ENCODE measurements at places on chromosomes 1 and 21.

GRCh38 chr1:184242507-184242943 is 144.3 kb upstream of the C1orf21 start:
- DNase-seq, result no peak

GRCh38 chr1:55329808-55330432 is 114.8 kb upstream of the USP24 start:
- DNase-seq, result no peak

GRCh38 chr1:201565024-201565730 is 26.2 kb downstream of the NAV1 start:
- DNase-seq, result no peak

GRCh38 chr1:233730809-233731208 is 116.9 kb downstream of the KCNK1 start:
- no peak for DNase-seq

- no peak for DNase-seq
These were observed 109.8 kb downstream of the OMA1 start for GRCh38 chr1:58436615-58437297.

- DNase-seq, result no peak
These were observed 366.3 kb upstream of the ESRRG start for GRCh38 chr1:217089361-217090014.

DNA sequence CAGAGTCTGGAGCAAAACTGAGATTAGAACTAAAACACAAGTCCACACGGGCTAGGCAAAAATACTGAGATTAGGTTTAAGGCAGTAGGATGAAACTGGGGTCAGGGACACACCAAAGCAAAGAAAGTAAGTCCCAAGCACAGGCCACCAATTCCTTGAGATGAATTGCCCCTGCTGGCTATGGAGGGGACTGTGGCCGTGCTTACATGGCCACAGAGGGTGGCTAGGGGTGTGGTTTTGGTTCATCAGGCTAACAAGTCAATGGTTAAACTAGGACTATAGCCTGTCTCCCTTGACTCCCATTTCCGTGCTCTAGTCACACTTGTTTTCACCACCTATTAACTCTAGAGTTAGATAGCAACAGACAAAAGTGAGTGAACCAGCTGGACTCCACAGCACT is 394.8 kb downstream of the PBX1 start:
- no peak for DNase-seq

DNA sequence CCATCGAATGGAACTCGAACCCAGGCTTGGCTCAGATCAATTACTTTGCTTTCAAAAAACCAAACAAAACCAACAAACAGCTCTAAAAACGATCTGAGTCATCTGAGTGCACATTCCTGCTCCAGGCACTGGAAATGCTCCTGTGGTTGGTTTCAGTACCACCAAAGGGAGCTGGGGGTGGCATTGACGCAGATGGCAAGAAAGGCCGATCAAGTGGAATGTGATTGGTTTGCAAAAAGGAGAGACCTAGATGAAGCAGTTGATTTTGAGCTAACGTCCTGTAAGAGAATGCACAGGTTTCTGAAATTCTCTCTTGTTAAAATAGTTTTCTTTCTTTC is 39.5 kb downstream of the PIK3CD start:
- DNase-seq, result no peak

- no peak for DNase-seq
These were observed 9.7 kb downstream of the GNG12 start for GRCh38 chr1:67823615-67824014.
